GM23248 (cell line): ENCODE measurements at places on chromosomes 11 and 22. TPM values are rescaled to one million over a fixed set of nuclear protein-coding genes. Genes with fewer than 3 reads are reported as not detected.
A peak's percentile ranks its signal among the peaks of the same experiment; 100 is the strongest.

The GAL3ST1 gene
- not detected in 2 replicates for polyA plus RNA-seq

The OR5T1 gene
- not detected in 2 replicates for polyA plus RNA-seq

The CDC42BPG gene
- not detected in 2 replicates for polyA plus RNA-seq

The CALCA gene
- polyA plus RNA-seq = not detected in 2 replicates

The UBQLN3 gene
- not detected in 2 replicates for polyA plus RNA-seq

The KCTD14 gene
- 0.85 and 1.0 TPM in 2 replicates for polyA plus RNA-seq

The CKAP5 gene
- 35.2 and 43.1 TPM in 2 replicates for polyA plus RNA-seq

The MYEOV gene
- polyA plus RNA-seq = 7.2 and 8.7 TPM in 2 replicates

The OR56A4 gene
- polyA plus RNA-seq = not detected in 2 replicates

GRCh38 chr22:27580311-27580897 is 221.2 kb downstream of the MN1 start:
- no peaks in the 10 kb centered on the region for H3K4me1 ChIP-seq
- no peaks in the 10 kb centered on the region for H3K27me3 ChIP-seq
- H3K4me3 ChIP-seq = no peak overlapping the region

- H3K36me3 ChIP-seq = no peaks in the 10 kb centered on the region
- 0 out of 2 replicates have a peak, but pooled peaks cover 7% of the 10 kb centered on the region for H3K4me1 ChIP-seq
- H3K27ac ChIP-seq = no peak overlapping the region
- H3K4me3 ChIP-seq = peak overlapping the region; percentile 83
These were observed 10.0 kb downstream of the SDF2L1 start for GRCh38 chr22:21652010-21652546.

- H3K4me1 ChIP-seq = no peaks in the 10 kb centered on the region
- H3K27ac ChIP-seq = no peak overlapping the region
- H3K36me3 ChIP-seq = no peaks in the 10 kb centered on the region
- DNase-seq = no peak
These were observed 124.2 kb upstream of the PITPNB start for GRCh38 chr22:28043266-28043665.

DNA sequence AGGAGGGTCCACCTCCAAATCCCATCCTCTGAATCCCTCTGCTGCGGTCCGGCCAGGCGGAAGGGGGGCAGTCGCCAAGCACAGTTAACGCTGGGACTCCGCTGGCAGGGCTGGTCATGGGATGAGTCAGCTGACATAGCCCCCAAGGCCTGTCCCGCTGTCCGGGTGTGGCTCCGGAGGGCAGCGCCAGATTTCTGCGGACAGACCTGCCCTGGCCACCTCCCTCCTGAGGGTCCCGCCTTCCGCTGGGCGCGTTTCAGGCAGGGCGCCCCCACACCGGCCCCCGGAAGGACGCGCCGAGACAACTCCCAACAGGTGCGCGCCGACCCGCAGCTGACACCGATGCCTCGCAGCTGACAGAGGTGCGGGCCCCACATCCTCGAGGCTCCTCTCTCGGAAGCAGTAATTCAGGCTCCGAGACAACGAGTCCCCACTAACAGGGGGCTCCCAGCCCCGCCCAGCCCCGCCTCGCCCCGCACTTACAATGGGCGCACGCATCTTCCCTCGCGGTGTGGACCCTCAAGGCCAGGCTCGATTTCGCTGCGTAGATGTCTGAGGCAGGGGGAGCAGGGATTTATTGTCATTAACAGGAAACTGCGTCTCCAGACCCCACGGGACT is 607 bp downstream of the PLAAT3 start:
- no peaks in the 10 kb centered on the region for H3K36me3 ChIP-seq
- 0 out of 2 replicates have a peak, but pooled peaks cover under 1% of the 10 kb centered on the region for H3K4me1 ChIP-seq
- DNase-seq = peak; percentile 38
- no peaks in the 10 kb centered on the region for H3K27me3 ChIP-seq
- no peak overlapping the region for H3K27ac ChIP-seq
- H3K4me3 ChIP-seq = peak overlapping the region; percentile 78

DNA sequence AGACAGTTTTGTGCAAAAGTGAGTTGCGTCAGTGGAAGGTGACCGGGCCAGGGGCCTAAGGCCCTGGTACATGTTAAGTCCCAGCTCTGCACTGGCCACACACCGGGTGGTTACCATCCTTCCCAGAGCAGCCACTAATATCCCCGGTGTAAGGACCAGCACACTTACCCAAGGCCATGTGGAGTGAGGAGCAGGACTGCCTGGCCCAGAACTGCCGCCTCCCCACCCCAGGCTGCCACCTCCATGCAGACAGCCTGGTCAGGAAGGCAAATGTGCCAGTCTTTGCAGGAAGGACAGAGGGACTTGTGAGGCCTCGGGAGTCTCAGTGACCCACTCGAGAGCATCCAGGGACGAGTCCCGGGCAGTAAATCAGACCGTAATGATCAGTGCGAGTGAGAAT is 102.9 kb downstream of the MORC2 start:
- H3K27me3 ChIP-seq = no peaks in the 10 kb centered on the region
- H3K27ac ChIP-seq = no peak overlapping the region
- H3K4me3 ChIP-seq = no peak overlapping the region

- H3K27me3 ChIP-seq = peaks cover 11% of the 10 kb centered on the region
- no peak overlapping the region for H3K27ac ChIP-seq
- H3K4me3 ChIP-seq = no peak overlapping the region
- no peaks in the 10 kb centered on the region for H3K4me1 ChIP-seq
- no peaks in the 10 kb centered on the region for H3K36me3 ChIP-seq
These were observed 100.5 kb upstream of the IGLL5 start for GRCh38 chr22:22787151-22787550.

DNA sequence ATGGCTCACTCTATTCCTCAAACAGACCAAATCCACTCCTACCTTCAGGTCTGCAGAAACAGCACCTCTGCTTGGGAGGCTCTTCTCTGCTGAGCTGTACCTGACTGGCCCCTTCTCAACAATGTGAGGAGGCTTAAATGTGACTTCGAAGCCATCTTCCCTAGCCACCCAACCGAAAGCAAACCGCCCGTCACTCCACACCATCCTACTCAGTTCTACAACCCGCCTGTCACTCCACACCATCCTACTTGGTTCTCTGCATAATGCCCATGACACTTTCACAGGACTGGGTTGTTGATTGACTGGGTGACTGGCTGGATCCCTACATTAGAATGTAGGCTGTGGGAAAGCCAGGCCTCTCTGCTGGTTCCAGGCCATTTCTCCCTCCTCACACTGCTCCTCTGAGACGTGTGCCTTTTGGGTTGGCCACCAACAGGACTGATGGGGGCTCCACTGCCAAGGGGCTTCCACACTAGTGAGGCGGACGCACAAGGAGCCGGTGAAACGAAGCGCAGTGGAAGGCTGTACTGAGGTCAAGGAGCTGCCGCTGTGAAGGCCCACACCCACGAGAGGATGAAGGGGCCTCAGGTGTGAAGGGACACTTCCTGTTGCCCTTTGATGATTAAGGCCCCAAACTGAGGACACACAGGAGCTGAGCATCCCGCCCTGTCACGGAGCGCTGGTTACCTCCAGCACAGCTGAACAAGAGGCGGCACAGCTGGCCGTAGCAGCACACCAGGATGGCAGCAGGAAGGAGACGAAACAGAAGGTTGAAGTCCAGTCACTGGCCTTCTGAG is 47.5 kb upstream of the SPATA19 start:
- no peak overlapping the region for H3K27ac ChIP-seq
- H3K27me3 ChIP-seq = no peaks in the 10 kb centered on the region
- no peak overlapping the region for H3K4me3 ChIP-seq
- H3K36me3 ChIP-seq = no peaks in the 10 kb centered on the region
- no peak for DNase-seq
- H3K4me1 ChIP-seq = no peaks in the 10 kb centered on the region

GRCh38 chr11:2461956-2462542 is 17.2 kb downstream of the KCNQ1 start:
- H3K27me3 ChIP-seq = peaks cover 11% of the 10 kb centered on the region; the same call in 1 of the 2 replicates
- H3K4me3 ChIP-seq = no peak overlapping the region
- H3K27ac ChIP-seq = no peak overlapping the region
- H3K36me3 ChIP-seq = no peaks in the 10 kb centered on the region
- H3K4me1 ChIP-seq = no peaks in the 10 kb centered on the region
- no peak for DNase-seq

GRCh38 chr11:126307706-126308105 is 3.8 kb downstream of the DCPS start:
- H3K27me3 ChIP-seq = no peaks in the 10 kb centered on the region
- H3K4me3 ChIP-seq = no peak overlapping the region
- no peak overlapping the region for H3K27ac ChIP-seq
- peak; percentile 68 for DNase-seq
- H3K4me1 ChIP-seq = peaks cover 6% of the 10 kb centered on the region

DNA sequence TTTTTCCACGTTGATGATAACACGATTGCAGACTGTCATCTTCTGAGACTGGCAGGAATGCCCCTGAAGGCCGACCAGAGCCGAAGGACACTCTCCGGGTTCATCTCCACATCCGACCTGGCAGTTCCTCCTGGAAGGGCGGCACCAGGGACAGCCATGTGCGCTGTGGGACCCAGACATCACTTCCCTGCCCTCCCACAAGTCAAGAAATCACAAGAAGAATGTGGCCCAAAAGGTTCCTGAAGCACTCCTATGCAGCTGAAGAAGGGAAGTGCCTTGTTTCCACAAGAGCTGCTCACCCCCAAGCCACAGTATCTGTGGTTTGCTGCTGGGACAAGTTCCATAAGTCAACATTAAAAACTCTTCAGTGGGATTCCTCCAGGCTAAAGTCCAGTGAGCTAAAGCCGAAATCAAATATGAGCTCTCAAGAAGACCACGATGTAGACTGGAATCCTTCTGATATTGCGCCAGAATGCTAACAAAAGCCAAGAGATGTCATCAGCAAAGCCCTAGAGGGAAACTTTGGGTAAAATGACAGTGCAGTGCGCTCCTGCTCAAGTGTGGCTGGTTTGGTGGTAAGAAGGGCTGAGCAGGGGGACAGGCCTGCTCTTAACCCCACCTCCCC is 21.2 kb downstream of the PACSIN2 start:
- H3K36me3 ChIP-seq = no peaks in the 10 kb centered on the region
- peak; percentile 82 for DNase-seq
- peaks cover 87% of the 10 kb centered on the region for H3K4me1 ChIP-seq
- H3K27me3 ChIP-seq = no peaks in the 10 kb centered on the region

- DNase-seq = peak; percentile 64
- 0 out of 2 replicates have a peak, but pooled peaks cover 2% of the 10 kb centered on the region for H3K36me3 ChIP-seq
- peak overlapping the region; percentile 72 for H3K27ac ChIP-seq
- peaks cover 51% of the 10 kb centered on the region for H3K4me1 ChIP-seq
- no peaks in the 10 kb centered on the region for H3K27me3 ChIP-seq
These were observed 195.9 kb downstream of the SWAP70 start for GRCh38 chr11:9859554-9860305.

GRCh38 chr11:67545280-67545679 is 22.0 kb upstream of the CABP2 start:
- no peaks in the 10 kb centered on the region for H3K4me1 ChIP-seq
- H3K36me3 ChIP-seq = no peaks in the 10 kb centered on the region
- H3K4me3 ChIP-seq = no peak overlapping the region

- H3K4me3 ChIP-seq = no peak overlapping the region
- H3K36me3 ChIP-seq = no peaks in the 10 kb centered on the region
- no peak for DNase-seq
- peaks cover 21% of the 10 kb centered on the region for H3K27me3 ChIP-seq
- no peak overlapping the region for H3K27ac ChIP-seq
These were observed 33.1 kb upstream of the TSPAN18 start for GRCh38 chr11:44693654-44694119.

GRCh38 chr11:1652771-1653540 is 23.4 kb downstream of the KRTAP5-5 start:
- H3K36me3 ChIP-seq = no peaks in the 10 kb centered on the region
- peak; percentile 75 for DNase-seq

DNA sequence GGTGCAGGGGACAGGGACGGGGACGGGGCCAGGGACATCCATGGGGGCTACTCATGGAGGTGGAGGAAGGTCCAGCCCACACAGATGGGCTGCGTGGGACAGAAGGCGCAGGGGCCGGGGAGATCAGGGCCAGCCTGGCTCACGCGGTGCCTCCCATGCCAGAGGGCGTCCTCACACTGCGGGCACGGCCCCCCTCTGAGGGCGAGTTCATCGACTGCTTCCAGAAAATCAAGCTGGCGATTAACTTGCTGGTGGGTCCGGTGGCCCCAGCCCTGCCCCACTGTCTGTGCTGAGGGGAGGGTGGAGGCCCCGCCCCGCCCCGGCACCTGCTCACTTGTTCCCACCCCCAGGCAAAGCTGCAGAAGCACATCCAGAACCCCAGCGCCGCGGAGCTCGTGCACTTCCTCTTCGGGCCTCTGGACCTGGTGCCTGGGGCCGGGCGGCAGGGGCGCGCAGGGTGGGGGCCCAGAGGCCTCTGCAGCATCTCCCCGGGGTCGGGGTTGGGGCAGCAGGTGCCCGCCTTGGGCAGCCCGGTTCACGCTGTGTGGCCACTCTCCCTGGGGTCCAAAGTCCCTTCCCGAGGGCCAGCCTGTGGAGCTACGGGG is 15.8 kb downstream of the EPS8L2 start:
- H3K36me3 ChIP-seq = no peaks in the 10 kb centered on the region
- no peaks in the 10 kb centered on the region for H3K27me3 ChIP-seq
- 0 out of 2 replicates have a peak, but pooled peaks cover 3% of the 10 kb centered on the region for H3K4me1 ChIP-seq

DNA sequence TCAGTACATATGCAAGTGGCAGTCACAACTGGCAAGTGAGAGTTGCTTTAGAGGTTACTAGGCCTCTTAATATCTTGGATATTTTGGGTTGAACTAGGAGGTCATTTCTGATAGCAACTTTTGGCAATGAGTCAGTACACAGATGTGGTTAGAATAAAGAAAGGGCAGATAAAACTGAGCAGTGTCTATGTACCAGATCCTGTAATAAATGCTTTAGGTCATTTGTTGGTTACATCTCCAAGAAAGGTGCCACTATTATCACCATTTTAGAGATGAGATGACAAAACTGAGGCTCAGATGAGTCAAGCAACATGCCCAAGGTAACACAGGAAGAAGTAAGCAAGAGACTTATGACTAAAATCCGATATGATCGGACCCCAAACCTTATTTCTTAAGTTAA is 25.0 kb downstream of the MAML2 start:
- H3K27me3 ChIP-seq = no peaks in the 10 kb centered on the region
- peaks cover 69% of the 10 kb centered on the region for H3K4me1 ChIP-seq
- DNase-seq = no peak
- H3K4me3 ChIP-seq = no peak overlapping the region
- H3K27ac ChIP-seq = no peak overlapping the region

DNA sequence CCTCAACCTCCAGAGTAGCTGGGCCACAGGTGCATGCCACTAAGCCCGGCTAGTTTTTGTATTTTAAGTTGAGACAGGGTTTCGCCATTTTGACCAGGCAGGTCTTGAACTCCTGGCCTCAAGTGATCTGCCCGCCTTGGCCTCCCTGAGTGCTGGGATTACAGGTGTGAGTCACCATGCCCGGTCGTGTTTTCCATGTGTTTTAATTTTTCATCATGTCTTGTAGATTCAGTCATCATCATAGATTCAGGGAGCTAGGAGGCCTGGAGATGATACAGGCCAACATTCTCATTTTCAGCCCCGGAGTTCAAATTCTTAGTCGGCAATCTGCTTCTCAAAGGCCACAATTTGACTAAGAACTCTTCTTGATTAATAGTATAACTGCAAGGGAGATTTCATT is 73.5 kb upstream of the GRAMD1B start:
- peaks cover 5% of the 10 kb centered on the region; the same call in 1 of the 2 replicates for H3K4me1 ChIP-seq
- no peak overlapping the region for H3K27ac ChIP-seq
- H3K36me3 ChIP-seq = no peaks in the 10 kb centered on the region
- no peak overlapping the region for H3K4me3 ChIP-seq
- peaks cover 41% of the 10 kb centered on the region for H3K27me3 ChIP-seq
